ENCODE measurements at places on chromosomes 12 and 14.

DNA sequence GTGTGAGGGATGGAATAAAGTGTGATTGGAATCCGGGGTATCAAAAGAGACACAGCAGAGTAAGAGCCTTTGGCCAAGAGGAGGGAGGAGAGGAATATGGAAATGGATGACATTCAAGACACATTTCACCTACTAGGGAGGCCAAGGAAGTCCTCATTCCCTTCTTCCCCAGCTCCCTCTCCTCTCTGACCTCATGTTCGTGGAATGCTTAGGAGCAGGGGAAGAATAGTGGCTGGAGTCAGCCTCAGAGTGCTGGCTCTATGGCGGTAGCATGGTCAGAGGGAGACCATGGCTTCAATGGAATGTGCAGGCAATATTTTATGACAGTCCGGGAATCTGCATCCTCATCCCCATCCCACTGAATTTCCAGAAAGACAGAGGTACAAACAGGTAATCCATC, 196.6 kb downstream of the EGLN3 start:
- peak; percentile 75 for DNase-seq

DNA sequence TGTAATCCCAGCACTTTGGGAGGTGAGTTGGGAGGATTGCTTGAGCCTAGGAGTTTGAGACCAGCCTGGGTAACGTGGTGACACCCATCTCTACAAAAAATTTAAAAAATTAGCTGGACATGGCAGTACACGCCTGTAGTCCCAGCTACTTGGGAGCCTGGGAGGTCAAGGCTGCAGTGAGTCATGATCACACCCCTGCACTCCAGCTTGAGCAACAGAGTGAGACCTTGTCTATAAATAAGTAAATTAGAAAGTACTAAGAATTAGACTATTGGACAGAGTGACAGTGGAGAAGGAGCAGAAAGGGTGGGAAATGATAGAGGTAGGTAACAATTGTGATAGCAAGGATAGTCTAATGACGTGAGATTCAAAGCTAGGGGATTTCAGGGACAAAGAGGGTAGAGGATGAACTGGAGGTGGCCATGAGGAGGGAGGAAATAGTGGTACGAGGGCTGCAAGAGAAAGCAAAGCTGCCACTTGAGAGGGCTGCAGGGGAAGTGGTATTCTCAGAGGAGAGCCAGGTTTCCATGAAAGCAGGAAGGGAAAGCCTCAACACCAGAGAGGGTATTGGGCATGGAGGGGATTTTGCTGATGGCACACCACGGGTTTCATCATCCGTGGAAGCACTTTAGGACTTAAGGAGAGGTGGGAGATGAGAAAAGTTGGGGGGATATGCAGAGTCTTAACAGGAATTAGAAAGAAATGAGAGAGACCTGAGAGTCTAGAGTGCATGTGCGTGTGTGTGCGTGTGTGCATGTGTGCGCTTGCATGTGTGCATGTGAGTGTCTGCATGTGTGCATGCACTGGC, 85.6 kb downstream of the SYNE2 start:
- DNase-seq = no peak

- peak; percentile 6 for DNase-seq
Measured at GRCh38 chr14:37091651-37092050, 80.8 kb downstream of the SLC25A21 start.

DNA sequence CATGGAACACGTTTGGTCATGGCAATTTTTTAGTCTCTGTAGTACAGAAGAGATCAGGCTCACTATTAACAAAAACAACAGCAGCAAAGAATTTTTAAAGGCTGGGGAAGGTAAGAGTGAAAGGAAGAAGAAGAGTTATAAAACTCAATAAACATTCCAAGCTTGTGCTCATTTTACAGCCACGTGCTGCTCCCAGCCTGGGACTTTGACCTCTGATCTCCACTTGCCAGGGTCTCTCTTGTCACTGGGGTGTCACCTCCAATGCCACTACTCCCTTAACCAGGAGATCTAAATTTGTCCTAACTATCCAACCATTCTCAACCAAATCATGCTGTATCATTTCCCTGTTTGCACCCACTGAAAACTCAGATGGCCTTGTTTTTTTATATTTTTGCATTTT, 605.1 kb downstream of the VRK1 start:
- no peak for DNase-seq

DNA sequence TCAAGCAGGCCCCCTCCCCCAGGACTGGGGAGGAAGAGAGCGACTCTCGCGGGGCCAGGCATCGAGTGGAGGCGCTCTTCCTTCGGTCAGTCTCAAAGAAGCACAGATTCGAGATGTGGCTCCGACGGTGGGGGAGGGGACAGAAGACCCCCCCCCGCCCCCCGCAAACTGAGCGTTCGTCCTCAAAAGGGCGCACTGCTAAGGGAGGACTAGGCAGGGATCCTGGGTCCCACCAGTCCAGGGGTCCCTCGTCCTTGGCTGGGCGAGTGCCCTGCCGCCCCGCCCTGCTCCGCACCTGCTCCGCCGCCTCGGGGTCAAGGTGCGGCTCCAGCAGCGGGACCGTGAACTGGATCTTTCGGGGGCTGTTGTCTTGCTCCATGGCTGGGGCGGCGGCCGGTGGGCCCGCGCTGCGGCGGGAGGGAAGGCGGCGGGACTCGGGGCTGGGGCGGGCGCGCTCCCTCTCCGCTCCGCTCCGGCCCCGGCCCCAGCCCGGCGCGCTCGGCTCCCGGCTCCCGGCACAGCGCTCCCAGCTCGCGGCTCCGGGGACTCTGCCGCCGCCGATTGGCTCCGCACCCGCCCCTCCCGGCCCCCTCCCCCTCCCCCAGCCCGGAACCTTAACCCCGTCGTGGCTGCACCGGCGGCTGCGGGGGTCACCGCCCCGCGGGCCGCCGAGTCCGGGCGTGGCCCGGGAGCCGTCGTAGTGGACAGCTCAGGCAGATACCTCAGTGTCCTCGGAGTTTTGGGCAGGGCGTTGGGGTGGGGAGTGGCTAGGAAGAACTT, at the start of gene PPP1R1A:
TSS of gene PPP1R1A (minus strand) at position 550 of the 780 bp plus-strand sequence. CDS start at position 379, 171 bp downstream.
- no peak for DNase-seq

- DNase-seq = no peak
Measured at GRCh38 chr14:70773182-70773862, 36.0 kb downstream of the MAP3K9 start.

DNA sequence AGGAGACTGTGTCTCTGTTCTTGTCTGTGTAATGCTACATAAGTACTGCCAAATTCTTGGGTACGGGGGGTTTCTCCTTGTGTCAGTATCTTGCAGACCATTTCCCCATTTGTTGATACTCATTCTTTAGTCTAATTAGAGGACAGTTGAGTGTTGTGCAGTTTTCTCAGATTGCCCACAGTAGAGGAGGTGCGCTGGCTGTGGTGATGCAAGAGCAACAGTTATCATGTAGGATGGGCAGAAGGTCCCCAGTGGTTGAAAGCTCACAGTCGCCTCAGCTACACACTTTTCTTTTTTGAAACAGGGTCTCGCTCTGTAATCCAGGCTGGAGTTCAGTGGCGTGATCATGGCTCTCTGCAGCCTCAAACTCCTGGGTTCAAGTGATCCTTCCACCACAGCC, 37.8 kb upstream of the ATP2A2 start:
- no peak for DNase-seq

DNA sequence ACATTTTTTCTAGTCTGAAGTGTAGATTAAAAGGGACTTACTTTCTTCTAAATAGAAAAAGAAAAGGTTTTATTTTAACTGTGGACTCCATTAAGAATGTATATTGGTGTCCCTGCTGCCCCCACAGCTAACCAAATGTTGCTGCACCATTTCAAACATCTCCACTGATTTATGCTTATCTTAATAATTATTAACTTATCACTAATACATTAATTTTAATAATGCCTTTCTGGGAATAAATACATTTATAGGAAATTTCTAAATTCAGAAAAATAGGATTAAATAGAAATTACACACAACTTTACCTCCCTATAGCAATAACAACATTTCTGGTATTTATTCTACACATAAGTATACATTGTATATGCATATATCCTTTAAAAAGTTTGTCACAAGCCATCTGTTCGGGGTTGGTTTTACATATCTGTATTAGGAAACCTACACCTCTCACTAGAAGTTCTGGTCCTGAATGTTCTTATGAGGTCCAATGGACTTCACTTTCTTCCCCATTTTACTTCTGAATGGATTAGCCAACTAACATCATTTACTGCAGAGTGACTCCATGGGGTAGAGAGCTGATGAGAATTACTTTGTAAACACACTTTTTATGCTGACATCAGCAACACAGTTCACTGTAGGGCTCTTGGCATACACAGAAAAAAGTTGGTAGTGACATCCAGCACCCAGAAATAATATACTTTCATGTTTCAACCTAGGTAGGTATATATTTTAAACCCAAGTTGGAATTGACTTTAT, 9.4 kb upstream of the SELPLG start:
- DNase-seq = no peak

DNA sequence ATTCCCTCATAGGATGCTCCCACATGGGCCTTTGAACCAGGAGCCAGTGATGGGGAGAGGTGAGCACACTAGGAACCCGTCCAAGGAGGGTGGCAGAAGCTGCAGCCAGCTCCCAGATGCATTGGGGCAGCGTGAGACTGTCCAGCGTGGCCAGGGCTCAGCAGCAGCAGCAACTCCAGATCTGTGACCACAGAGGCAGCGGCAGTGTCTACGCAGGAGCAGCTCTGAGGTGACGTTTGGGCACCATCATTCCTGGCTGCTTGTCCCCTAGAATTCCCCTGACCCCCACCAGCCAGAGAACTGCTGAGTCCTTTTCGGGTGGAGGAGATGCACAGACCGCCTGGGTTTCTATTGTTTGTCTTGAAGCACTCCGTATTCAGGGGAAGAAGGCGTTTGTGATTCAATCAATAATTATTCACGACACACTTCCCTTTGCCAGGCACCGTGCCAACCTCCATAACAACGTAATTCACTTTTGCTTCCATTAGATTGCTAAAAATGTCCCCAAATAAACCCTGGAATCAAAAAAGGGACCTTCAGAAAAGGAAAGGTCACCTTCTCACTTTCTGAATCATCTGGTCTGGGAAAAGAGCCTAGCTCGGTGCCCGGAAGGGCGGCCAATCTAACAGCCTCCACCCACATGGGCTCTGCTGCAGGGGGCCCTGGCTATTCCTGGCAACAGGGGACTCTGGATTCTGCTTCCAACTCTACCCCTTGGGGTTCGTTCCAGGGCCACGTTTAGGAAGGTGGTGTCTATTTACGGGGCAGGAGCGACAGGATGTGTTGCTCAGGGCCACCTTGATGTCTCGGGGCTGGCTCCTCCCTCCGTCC, 11.4 kb upstream of the BDKRB2 start:
- no peak for DNase-seq

DNA sequence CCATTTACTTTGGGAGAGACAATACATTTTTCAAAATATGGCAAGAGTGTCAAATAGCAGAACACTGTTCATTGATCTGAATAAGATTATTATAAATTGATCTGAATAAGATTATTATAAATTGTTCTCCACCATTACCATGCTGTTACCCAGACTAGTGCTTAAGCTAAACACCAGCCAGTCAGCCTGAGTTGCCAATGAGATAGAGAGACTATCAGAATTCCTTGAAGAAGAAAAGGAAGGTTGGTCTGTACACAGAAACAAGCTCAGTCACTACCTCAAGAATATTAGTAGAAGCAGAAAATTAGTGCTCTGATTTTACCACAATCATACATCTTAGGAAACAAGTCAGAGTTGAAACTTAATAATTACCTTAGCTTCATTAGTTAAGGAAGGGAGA, 469.8 kb downstream of the FOXG1 start:
- DNase-seq = no peak

- no peak for DNase-seq
Measured at GRCh38 chr12:131950182-131950913, 606 bp downstream of the EP400 start.

DNA sequence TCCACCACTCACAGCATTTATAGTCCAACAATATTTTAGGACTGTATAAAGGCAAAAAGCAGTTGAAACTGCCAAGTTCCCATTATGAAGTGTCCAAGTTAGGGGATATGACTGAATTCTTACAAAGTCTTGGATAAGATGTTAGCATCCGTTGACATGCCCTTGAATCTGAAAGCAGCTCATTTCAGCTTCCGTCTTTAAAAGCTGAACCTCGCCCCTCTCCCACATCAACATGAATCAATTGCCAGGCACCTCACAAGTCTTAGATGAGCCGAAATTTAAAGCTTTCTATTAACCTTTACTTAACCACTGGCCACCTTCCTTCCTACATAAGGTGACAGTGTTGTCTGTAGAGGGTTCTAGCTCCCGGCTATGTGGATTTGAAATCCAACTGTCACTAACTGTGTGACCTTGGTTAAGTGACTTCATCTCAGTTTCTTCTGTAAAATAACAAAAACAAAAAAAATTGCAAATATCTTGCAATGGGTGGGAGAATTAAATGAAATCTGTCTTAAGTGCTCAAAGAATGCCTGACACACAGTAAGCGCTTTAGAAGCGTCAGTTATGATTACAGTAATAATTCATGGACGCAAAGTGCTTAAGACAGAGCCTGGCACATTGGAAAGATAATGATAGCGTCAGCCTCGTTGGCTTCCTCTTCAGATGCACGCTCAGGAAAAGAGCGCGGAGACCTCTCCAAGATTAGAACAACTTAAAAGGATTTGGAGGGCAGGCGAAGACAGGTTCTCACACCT, 1.2 kb downstream of the PPP1CC start:
- DNase-seq = no peak

DNA sequence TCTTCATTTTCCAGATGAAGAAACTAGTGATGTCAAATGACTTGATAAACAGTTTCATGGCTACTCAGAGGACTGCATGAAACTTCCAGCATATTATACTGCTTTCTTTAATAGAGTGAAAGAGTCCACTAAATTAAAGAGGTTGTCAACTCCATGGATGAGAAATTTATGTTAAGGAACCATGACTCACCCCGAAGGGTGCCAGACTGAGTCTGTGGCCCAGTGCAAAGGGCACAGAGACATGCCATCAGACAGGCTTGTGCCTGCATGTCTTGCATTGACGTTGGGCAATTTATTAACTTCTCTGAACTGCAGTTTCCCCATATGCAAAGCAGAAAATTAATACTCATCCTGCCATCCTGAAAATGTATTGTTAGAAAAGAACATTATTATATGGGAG, 382.4 kb downstream of the APAF1 start:
- DNase-seq = no peak
